ENCODE measurements at places on chromosomes 3 and 15.

DNA sequence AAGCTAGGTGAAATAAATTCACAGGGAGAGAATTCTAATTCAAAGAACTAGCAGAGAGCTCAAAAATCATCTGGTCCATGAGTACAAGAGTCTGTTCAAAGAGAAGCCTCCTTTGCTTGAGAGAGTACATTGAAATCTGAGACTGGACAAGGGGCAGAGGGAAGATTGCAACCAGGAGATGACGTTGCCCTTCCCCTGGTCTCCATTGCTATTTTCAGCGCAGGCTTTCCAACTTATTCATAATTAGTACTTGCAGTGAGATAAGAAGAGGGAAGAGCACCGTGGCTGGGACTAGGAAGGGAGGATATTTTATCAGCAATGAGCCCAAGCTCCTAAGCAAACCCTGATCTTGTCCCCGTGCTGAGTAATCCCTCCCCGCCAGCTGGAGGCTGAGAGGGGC lies 251.8 kb upstream of the RORA start:
- no peak for DNase-seq

GRCh38 chr15:78977091-78977571 lies 32.3 kb upstream of the CTSH start:
- no peak for DNase-seq

- DNase-seq: no peak
Observed at GRCh38 chr15:53581513-53581912, 177.9 kb downstream of the WDR72 start.

GRCh38 chr3:160213191-160213590 lies 12.0 kb upstream of the C3orf80 start:
- DNase-seq: no peak

DNA sequence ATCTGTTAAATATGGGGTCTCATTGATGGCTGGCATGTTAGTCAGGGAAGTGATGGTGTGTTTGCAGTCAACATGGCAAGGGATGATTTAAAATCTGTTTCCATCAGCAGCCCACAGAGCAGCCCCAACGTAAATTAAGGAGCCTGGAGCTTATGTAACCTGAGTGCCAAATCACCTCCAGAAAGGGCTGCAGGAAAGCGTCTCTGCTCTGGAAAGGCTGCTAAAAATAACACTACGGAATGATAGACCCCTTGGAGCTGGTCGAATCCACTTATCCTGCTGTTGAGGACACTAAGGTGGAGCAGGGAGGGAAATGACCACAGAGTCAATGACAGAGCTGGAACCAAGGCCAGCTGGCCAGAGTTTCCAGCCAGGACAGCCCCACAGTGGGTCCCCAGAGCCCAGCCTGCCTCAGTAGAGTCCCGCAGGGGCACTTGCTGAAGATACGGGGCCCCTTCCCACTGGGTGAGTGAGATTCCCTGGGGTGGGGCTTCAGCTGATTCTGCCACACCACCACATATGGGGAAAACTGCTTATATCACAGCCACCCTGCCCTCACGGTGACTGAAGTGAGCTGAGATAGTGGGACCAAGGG lies 63.5 kb downstream of the EPHB1 start:
- no peak for DNase-seq

GRCh38 chr3:73624821-73625665 lies at the start of gene PDZRN3:
Gene PDZRN3 (minus strand): TSS chr3:73624941.
- no peak for DNase-seq

GRCh38 chr3:51063053-51063452 lies 322.0 kb upstream of the MANF start:
- DNase-seq: no peak

DNA sequence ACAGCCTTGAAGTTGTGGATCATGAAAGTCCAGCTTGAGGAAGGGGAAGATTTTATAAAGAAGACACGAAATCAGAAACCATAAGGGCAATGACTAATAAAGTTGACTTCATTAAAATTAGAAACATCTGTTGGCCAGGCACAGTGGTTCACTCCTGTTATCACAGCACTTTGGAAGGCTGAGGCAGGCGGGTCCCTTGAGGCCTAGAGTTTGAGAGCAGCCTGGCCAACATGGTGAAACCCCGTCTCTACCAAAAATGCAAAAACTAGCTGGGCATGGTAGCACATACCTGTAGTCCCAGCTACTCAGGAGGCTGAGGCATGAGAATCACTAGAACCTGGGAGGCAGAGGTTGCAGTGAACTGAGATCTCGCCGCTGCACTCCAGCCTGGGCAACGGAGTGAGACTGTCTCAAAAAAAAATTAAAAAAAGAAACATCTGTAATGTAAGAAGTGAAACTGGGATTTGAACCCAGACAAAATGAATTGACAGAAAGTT lies 7.9 kb upstream of the UBXN7 start:
- DNase-seq: no peak

DNA sequence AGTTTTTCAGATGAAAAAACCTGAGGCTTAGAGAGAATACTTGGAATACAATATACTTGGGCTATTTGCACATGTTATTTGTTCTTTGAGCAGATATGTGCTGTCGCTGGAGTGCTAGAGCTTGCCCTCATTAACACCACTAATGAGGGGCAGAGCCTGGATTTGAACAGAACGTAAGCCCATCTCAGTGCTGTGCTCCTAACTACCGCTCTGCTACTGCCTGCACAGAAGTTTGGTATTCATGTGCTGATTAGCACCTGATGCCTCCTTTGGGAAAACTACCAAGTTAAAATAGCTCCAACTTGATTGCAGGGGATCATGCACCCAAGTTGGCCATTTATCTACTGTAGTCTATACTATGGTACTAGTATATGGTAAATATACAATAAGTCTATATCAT lies 3.6 kb downstream of the GPR87 start:
- DNase-seq: no peak

DNA sequence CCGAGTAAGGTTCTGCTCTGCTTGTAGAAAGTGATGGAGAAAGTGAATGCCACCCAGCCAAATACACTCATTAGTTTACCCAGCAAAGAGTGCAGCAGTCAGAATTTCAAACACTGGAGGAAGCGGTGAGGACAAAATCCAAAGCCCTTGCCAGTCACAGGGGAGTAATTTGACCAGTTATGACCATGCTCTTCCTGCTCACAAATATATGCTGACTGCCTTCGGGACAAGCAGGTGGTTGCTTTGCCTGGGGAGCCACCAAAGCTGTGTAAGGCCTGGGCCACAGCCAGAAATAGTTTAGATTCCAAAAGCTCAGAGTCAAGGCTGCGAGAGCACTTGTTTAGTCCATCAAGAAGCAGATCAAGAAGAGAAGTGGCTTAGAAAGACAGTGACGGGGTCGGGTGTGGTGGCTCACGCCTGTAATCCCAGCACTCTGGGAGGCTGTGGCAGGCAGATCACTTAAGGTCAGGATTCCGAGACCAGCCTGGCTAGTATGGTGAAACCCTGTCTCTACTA lies 51.0 kb upstream of the ATP13A3 start:
- no peak for DNase-seq
